PC-9 (cell line): ENCODE measurements at places on chromosomes 3 and 15. TPM values are rescaled to one million over a fixed set of nuclear protein-coding genes. Genes with fewer than 3 reads are reported as not detected.

The WDR93 gene
- total RNA-seq = 1.1 and 1.8 TPM in 2 replicates

The NAALADL2 gene
- total RNA-seq = 10.6 and 12.8 TPM in 2 replicates

The NEK10 gene
- total RNA-seq = 1.7 and 4.3 TPM in 2 replicates

The BFSP2 gene
- not detected in 2 replicates for total RNA-seq

The AHSG gene
- not detected in 2 replicates for total RNA-seq

The MORC1 gene
- not detected in 2 replicates for total RNA-seq

The ACTL6A gene
- total RNA-seq = 87.9 and 113 TPM in 2 replicates

The TEX55 gene
- not detected in 2 replicates for total RNA-seq
